ENCODE measurements at places on chromosomes 2 and 18.

DNA sequence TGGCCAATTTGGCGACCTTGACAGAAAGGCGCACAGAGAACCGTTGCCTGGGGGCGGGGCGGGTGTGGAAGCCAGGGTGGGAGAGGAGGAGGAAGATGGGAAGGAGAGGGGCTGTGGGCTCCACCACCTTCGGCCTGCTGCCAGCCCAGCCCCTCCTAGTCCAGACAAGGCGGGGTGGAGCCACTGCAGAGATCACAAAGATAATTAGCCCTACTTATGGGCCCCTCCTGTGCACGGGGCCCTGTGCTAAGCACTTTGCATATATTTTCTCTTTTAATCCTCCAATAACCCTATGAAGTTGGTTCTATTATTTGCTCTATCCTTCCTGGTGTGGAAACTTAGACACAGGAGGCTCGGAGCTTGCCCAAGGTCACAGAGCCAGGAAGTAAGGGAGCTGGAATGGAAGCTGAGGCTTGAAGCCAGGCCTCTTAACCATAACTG lies 13.7 kb upstream of the ECEL1 start:
- DNase-seq: no peak

- DNase-seq: no peak
These were observed 1487.0 kb downstream of the LRP1B start for GRCh38 chr2:140643761-140644187.

GRCh38 chr2:60262178-60262577 lies 291.3 kb downstream of the BCL11A start:
- DNase-seq: no peak

DNA sequence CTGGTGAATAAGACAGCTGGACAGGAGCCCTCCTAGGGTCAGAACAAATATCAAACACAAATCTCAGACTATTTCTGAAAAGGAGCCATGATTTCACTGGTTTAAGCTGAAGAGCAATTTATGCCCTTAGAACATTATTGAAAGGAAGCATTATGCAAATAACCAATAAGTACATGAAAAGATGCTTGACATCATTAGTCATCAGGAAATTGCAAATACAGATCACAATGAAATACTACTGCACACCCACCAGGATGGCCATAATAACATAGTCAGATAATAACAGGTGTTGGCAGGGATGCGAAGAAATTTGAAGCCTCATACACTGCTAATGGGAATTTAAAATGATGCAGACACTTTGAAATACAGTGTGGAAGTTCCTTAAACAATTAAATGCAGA lies 176.4 kb upstream of the RAB6C start:
- no peak for DNase-seq

- DNase-seq: no peak
These were observed 88.2 kb downstream of the GREB1L start for GRCh38 chr18:21330122-21330701.
